ENCODE measurements at places on chromosomes 3 and 15. TPM values are rescaled to one million over a fixed set of nuclear protein-coding genes. Genes with fewer than 3 reads are reported as not detected.

- no peaks in the 10 kb centered on the region for H3K4me1 ChIP-seq
- DNase-seq = no peak
- no peak overlapping the region for H3K4me3 ChIP-seq
- H3K27ac ChIP-seq = no peak overlapping the region
These were observed 20.0 kb downstream of the BCHE start for GRCh38 chr3:165817160-165817709.

DNA sequence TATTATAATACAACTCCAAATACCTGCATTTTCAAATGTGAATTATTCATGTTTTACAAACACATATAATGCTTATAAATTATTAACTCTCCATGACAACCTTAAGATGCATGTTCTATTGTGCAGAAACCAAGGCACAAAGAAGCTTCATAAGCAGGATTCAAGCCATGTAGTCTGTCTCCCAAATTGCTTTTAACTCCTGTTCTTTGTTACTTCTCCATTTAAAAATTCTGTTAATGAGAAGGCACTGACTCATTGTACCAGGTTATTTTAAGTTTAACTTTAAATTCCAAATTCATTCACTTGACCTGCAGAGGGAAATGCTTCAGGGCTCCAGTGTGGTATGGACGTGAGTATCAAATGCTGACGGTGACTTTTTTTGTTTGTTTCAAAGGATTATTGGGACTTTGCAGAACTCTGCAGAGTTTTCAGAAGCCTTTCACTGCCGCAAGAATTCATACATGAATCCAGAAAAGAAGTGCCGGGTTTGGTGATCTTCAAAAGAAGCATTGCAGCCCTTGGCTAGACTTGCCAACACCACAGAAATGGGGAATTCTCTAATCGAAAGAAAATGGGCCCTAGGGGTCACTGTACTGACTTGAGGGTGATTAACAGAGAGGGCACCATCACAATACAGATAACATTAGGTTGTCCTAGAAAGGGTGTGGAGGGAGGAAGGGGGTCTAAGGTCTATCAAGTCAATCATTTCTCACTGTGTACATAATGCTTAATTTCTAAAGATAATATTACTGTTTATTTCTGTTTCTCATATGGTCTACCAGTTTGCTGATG is 100.0 kb downstream of the MME start:
- no peak overlapping the region for H3K27ac ChIP-seq
- no peaks in the 10 kb centered on the region for H3K4me1 ChIP-seq

GRCh38 chr3:134255404-134255803 is 4.7 kb upstream of the RYK start:
- H3K36me3 ChIP-seq = no peaks in the 10 kb centered on the region
- H3K4me3 ChIP-seq = no peak overlapping the region
- H3K27ac ChIP-seq = no peak overlapping the region
- H3K27me3 ChIP-seq = peaks cover 48% of the 10 kb centered on the region
- peaks cover 19% of the 10 kb centered on the region for H3K4me1 ChIP-seq

DNA sequence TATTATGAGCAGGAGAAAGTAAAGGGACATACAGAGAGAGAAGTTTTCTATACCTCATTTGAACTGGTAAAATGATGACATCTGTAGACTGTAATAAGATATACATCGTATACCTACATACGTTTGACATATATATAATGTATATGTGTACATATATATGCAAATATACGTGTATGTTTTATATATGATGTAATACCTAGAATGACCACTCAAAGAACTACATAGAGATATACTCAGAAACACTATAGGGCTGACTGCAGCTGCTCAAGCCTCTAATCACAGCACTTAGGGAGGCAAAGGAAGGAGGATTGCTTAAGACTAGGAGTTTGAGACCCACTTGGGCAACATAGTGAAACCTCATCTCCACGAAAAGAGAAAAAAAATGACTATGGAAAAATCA is 48.5 kb upstream of the MCTP2 start:
- peaks cover 5% of the 10 kb centered on the region for H3K36me3 ChIP-seq
- H3K27me3 ChIP-seq = no peaks in the 10 kb centered on the region
- no peak for DNase-seq
- no peak overlapping the region for H3K4me3 ChIP-seq

DNA sequence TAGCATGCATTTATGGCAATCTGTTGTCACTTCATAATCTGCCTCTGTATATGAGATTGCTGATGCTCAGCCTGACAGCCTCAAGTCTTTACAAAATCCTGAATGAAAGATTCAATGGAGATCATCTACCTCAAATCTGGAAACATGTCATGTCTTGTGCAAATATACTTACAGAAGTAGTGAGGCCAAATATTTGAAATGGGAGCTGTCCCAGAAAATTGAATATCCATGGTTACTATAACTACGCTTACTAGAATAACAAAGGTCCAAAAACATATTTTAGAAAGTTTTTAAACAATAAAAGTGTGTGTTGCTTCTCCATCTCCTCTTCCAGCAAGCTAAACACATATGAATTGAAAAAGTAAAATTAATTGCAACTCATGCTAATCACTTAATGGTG is 133.2 kb upstream of the DPH6 start:
- no peaks in the 10 kb centered on the region for H3K36me3 ChIP-seq
- no peak overlapping the region for H3K4me3 ChIP-seq
- no peak for DNase-seq
- H3K27ac ChIP-seq = no peak overlapping the region

GRCh38 chr3:71066849-71067261 is 516.7 kb downstream of the FOXP1 start:
- peaks cover 48% of the 10 kb centered on the region for H3K4me1 ChIP-seq
- peak overlapping the region; percentile 92 for H3K27ac ChIP-seq
- peak; percentile 45 for DNase-seq
- H3K36me3 ChIP-seq = peaks cover 8% of the 10 kb centered on the region

DNA sequence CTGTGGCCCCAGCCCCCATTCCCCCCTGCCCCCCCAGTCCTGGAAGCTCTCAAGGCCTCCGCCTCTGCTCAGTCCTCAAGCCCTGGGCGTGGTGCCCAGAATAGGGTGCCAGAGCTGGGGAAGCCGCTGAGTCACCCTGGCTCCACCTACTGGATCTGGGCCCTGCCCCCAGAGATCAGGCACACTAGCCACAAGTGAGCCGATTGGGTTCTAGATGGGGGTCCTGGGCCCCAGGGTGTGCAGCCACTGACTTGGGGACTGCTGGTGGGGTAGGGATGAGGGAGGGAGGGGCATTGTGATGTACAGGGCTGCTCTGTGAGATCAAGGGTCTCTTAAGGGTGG is 5.7 kb downstream of the EIF4G1 start:
- DNase-seq = peak; percentile 53
- no peaks in the 10 kb centered on the region for H3K27me3 ChIP-seq
- peak overlapping the region; percentile 49 for H3K27ac ChIP-seq
- no peak overlapping the region for H3K4me3 ChIP-seq

DNA sequence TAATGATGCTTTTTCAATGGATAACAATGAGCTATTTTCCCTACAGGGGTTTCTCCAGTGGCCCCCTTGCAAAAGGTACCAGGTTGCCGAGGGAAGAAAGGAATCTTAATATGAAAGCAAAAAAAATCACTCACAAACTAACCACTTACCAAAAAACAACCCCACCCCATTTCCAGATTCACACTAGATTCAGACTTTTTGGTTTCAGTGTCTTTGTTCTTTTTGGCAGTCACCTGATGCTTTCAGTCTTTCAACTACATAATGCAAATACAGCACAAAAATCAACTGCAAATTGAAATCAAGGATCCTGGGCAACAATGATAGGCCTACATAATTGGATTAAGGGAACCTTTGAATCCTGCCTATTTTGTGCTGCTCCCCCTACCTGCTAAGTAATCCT is 71.1 kb upstream of the RAP2B start:
- no peaks in the 10 kb centered on the region for H3K36me3 ChIP-seq
- DNase-seq = no peak
- H3K4me1 ChIP-seq = peaks cover 11% of the 10 kb centered on the region
- no peaks in the 10 kb centered on the region for H3K27me3 ChIP-seq
- no peak overlapping the region for H3K4me3 ChIP-seq
- no peak overlapping the region for H3K27ac ChIP-seq

DNA sequence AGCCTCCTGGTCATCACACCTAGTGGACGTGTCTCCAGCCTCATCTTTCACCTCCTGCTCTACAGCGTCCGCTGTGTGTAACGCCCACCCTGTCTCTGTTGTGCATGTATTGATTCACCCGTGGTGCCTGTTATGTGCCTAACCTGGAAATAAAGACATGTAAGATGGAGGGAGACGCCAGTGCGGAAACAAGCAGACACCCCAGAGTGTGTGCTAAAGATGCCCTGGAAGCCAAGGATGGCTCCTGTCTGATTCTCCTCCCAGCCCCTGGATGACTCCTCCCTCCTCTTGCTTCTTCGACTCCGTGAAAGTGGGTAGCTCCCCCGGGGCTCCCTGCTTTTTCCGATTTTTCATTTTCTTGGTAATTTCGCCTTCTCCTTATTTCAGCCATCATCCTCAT is 241.8 kb downstream of the ADAMTS17 start:
- H3K4me3 ChIP-seq = no peak overlapping the region
- no peak overlapping the region for H3K27ac ChIP-seq
- no peaks in the 10 kb centered on the region for H3K27me3 ChIP-seq
- no peak for DNase-seq
- H3K36me3 ChIP-seq = no peaks in the 10 kb centered on the region

DNA sequence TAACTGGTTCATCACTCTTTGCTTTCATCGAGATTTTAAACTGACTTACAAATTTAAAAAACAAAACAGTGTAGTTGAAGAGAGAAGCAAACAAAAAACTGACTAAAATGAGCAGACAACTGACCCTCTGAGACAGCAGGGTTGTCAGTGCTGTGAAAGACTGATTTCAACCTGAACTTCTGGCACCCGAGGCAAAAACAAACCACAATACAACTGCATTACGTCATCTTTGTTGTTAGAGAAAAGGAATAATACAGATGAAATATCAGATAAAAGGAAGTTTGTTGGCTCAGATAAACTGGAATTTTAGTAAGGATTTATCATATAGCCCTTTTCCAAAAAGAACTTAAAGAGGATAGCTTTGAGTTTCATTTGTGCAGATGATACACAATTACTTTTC is 51.1 kb downstream of the PARP15 start:
- H3K4me3 ChIP-seq = no peak overlapping the region
- H3K36me3 ChIP-seq = peaks cover 54% of the 10 kb centered on the region
- no peaks in the 10 kb centered on the region for H3K4me1 ChIP-seq
- H3K27ac ChIP-seq = no peak overlapping the region
- no peaks in the 10 kb centered on the region for H3K27me3 ChIP-seq
- DNase-seq = no peak

- H3K4me3 ChIP-seq = no peak overlapping the region
These were observed 23.9 kb upstream of the MOBP start for GRCh38 chr3:39443530-39443929.

- no peak overlapping the region for H3K27ac ChIP-seq
- H3K4me3 ChIP-seq = no peak overlapping the region
- peaks cover 21% of the 10 kb centered on the region for H3K27me3 ChIP-seq
- H3K36me3 ChIP-seq = no peaks in the 10 kb centered on the region
- DNase-seq = no peak
These were observed 30.2 kb upstream of the IDH2 start for GRCh38 chr15:90132437-90132836.

- no peak overlapping the region for H3K27ac ChIP-seq
- peaks cover 8% of the 10 kb centered on the region for H3K36me3 ChIP-seq
- no peak for DNase-seq
- H3K27me3 ChIP-seq = no peaks in the 10 kb centered on the region
These were observed 6.3 kb downstream of the TSEN2 start for GRCh38 chr3:12490547-12490946.

GRCh38 chr15:68598171-68599152 is 19.7 kb downstream of the CORO2B start:
- H3K4me1 ChIP-seq = no peaks in the 10 kb centered on the region
- peaks cover 8% of the 10 kb centered on the region for H3K27me3 ChIP-seq
- no peaks in the 10 kb centered on the region for H3K36me3 ChIP-seq

- no peak for DNase-seq
- peaks cover 32% of the 10 kb centered on the region for H3K4me1 ChIP-seq
- H3K4me3 ChIP-seq = no peak overlapping the region
- H3K36me3 ChIP-seq = peaks cover 53% of the 10 kb centered on the region
These were observed 14.7 kb downstream of the XRN1 start for GRCh38 chr3:142433110-142433509.

DNA sequence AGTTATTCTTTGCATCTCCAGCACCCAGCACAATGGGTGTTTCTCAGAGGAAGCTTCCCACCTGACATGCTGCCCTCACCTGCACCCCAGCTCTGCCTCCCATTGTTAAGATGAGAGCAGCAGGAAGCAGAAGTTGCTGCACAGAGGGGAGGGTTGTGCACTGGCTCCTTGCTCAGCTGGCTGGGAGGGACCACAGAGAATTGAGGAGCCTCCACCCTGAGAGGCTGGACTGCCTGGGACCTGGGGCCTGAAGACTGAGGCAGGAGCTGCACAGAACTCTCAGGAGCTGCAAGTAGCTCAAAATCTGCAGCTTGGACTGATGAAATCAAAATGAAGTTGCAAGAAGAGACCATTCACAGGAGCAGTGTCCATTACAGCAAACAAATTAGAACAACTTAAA is 222.3 kb upstream of the LINGO1 start:
- no peaks in the 10 kb centered on the region for H3K4me1 ChIP-seq
- H3K36me3 ChIP-seq = no peaks in the 10 kb centered on the region
- no peak overlapping the region for H3K4me3 ChIP-seq
- DNase-seq = no peak

GRCh38 chr3:168870892-168871291 is 775.2 kb upstream of the GOLIM4 start:
- no peak overlapping the region for H3K27ac ChIP-seq
- no peak overlapping the region for H3K4me3 ChIP-seq
- no peaks in the 10 kb centered on the region for H3K36me3 ChIP-seq
- H3K4me1 ChIP-seq = no peaks in the 10 kb centered on the region
- no peaks in the 10 kb centered on the region for H3K27me3 ChIP-seq

DNA sequence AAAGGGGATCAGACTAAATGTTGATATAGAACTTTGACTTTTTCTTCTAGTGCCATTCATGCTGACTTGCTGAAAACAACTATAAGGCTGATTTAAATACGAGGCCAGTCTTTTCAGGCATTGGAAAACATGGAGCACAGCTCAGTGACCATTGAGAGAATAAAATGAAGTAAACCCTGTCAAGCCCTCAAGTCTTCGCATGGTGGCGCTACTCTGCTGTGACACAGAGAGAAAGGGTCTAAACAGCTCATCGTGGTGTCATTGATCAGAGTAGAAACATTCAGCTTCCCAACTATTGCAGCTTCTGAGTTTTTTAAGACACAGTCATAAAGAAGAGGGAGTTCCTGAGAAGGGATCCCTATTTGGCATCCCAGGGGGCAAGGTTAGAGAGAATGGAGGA is 716.2 kb downstream of the DIPK2A start:
- no peak overlapping the region for H3K27ac ChIP-seq
- DNase-seq = no peak
- no peaks in the 10 kb centered on the region for H3K36me3 ChIP-seq
- H3K4me1 ChIP-seq = no peaks in the 10 kb centered on the region
- no peak overlapping the region for H3K4me3 ChIP-seq
- no peaks in the 10 kb centered on the region for H3K27me3 ChIP-seq

ZKSCAN7 gene
- 0.98 TPM for total RNA-seq

P2RY12 gene
- total RNA-seq = not detected

SGO1 gene
- total RNA-seq = 38.3 TPM

BCHE gene
- not detected for total RNA-seq

CDHR4 gene
- total RNA-seq = not detected

MYL3 gene
- total RNA-seq = not detected

RTP4 gene
- 24.1 TPM for total RNA-seq

CGNL1 gene
- total RNA-seq = not detected

SLC7A14 gene
- total RNA-seq = not detected

BTLA gene
- total RNA-seq = 46.3 TPM

SLCO2A1 gene
- total RNA-seq = not detected

RNF168 gene
- total RNA-seq = 45.0 TPM

SLC6A20 gene
- total RNA-seq = not detected

PAK6 gene
- 0.20 TPM for total RNA-seq

NOX5 gene
- total RNA-seq = not detected

CASR gene
- 0.10 TPM for total RNA-seq

AGBL1 gene
- total RNA-seq = not detected

STARD9 gene
- 8.2 TPM for total RNA-seq

GPR62 gene
- not detected for total RNA-seq
